ENCODE measurements at places on chromosomes 6 and 20.

DNA sequence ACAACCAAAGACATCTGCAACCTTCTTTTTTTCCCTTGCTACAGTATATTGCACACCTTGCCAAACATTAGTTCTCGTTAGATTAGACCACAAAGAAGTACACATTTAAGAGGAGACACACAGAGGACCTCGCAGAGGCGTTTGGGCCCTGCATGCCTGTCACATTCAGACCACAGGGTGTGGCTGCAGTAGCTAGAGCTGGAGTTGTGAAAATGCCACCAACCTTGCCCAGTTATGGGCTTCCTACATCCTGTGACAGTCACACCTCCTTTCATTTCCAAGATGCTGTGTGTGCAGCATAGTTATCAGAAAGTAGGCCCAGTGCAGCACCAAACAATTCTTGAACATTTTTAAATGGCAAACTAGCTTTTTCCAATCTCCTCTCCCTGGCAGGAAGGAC is 2.4 kb downstream of the SYNE1 start:
- DNase-seq, result no peak

- DNase-seq, result no peak
Observed at GRCh38 chr20:32600681-32601237, 15.6 kb upstream of the NOL4L start.

DNA sequence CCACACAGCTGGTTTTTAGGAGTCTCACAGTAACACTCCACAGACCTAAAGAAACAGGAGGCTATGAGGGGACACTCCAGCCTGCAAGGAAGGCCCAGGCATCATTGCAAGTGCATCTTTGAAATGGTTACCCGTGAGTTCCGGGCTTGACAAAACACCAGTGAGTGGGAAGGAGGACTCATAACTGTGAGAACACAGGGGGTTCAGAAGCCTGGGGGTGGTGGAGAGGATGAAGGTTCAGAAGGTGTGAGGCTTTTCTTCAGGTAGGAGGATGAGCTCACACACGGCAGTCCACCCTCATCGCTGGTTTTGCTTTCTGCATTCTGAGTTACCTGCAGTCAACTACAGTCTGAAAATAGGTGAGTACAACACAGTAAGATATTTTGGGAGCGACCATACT is 39.9 kb downstream of the MAP7 start:
- DNase-seq, result no peak

DNA sequence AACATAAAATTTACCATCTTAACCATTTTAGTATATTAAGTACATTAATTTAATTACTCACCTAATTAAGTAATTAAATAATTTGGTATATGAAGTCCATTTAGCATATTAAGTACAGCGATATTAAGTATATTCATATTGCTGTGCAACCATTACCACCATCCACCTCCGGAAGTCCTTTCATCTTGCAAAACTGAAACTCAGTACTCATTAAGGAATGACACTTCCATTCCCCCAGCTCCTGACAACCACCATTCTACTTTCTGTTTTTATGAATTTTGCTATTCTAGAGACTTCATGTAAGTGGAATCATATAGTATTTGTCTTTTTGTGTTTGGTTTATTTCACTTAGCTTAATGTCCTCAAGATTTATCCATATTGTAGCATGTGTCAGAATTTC is 61.1 kb upstream of the GTSF1L start:
- DNase-seq, result no peak

- no peak for DNase-seq
Observed at GRCh38 chr20:49482621-49483017, at the start of gene KCNB1. Gene KCNB1, minus strand, starts transcription at chr20:49482668. Its CDS starts 188 bp downstream, at chr20:49482480.

DNA sequence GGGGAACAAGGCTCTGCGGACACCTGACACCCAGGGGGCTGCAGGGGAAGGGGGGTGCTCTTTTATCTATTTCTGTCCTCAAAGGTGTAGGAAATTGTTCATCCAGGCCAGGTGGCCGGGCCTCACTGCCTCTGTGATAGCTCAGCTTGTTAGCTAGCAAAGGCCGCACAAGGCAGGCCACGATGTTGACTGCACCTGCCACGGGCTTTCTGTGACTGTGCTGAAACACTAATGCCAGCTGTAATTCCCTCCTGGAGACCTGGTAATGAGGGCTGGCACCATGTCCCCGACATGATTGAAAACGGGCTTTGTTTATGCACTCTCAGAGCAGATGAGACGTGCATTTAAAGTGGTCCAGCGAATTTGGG is 61.4 kb upstream of the APCDD1L start:
- DNase-seq, result no peak

GRCh38 chr6:56497240-56497639 is 145.4 kb downstream of the DST start:
- DNase-seq, result no peak

GRCh38 chr20:41837669-41838224 is 219.6 kb upstream of the CHD6 start:
- DNase-seq, result no peak

- no peak for DNase-seq
Observed at GRCh38 chr20:57435498-57436222, 44.5 kb downstream of the RBM38 start.

- DNase-seq, result no peak
Observed at GRCh38 chr6:147119310-147119709, 84.9 kb upstream of the STXBP5 start.

DNA sequence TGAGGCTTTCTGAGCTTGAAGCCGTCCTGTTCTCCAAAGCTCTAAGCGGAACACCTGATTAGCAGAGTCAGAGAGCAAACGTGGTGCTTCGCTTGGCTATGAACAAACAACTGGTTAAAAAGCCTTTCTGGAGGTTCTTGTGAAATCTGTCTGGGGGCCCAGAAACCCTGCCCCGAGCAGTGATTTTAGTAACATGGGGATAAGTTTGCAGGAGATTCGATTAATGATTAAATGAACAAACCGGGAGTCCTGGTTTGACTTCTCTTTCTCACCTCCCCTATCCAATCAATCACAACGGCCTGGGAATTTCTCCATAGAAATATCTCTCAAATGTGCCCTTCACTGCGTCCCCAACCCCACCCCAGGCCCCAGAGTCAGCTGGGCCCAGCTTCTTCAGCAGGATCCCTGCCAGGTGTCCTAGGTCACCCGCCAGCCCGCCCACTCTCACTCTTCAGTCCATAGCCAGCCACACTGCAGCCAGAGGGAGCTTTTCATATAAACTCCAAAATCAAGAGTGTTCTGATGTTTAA is 43.6 kb downstream of the ZDHHC14 start:
- DNase-seq, result no peak

DNA sequence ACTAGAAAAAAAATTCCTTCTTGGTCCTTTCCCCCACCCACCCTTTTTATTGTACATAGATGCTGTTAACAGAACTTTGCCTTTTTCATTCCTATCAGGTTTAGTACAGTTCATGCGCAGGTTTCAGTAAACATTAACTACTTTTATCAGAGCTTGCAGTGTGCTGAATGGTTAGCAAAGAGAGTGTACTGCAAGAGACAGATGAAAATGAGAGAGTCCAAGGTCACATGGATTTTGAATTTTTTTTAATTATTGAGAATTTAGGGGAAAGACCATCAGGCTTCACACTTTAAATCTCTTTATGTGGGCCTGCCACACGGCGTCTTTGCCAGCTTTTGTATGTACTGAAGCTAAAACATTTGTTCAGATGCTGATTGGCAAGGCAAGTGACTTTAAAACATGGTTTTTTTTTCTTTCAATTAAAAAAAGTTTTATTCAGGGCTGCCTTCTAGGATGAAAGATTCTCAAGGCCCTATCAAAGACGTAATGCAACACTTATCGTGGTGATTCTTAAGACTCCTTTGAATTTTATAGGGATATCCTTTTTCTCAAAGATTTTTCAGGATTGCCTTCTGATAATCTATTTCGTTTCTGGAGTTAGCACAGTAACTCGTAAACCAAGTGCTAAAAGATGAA is 32.2 kb downstream of the RREB1 start:
- DNase-seq, result no peak

GRCh38 chr6:14174996-14175395 is 57.4 kb downstream of the CD83 start:
- DNase-seq, result no peak

- no peak for DNase-seq
Observed at GRCh38 chr6:25508051-25508450, 144.0 kb upstream of the SCGN start.

GRCh38 chr6:108082539-108082938 is 8.0 kb upstream of the OSTM1 start:
- DNase-seq, result no peak

DNA sequence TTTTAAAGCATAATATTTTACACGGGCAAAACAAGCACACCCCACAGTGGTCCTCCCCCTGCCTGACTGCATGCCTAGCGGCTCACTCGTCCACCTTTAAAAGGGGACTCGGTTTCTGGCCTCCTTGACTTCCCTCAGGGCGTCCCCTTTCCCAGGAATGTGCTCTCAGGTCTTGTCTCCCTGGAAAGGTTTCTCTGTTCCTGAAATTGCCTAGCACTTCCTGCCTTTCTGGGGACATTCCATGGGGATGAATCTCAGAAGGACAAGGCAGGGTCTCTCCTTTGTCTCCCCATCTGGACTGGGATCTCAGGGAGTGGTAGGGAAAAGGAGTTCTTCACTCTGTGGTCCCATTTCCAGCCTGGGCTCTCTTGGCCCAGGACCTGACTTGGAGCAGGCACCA is 4.9 kb downstream of the TCF15 start:
- no peak for DNase-seq

All from NCI-H1694 treated with DMSO at 0.1 percent for 48 hours (cell line).